CD4-positive, alpha-beta T cell (primary cell): ENCODE measurements at places on chromosomes 1 and 21.
A peak's percentile ranks its signal among the peaks of the same experiment; 100 is the strongest.

GRCh38 chr1:177779166-177779965, 190.5 kb downstream of the SEC16B start:
- H3K4me1 ChIP-seq: no peaks in the 10 kb centered on the region
- H3K27me3 ChIP-seq: no peaks in the 10 kb centered on the region
- no peak overlapping the region for H3K4me3 ChIP-seq
- no peak for DNase-seq
- H3K27ac ChIP-seq: no peak overlapping the region

DNA sequence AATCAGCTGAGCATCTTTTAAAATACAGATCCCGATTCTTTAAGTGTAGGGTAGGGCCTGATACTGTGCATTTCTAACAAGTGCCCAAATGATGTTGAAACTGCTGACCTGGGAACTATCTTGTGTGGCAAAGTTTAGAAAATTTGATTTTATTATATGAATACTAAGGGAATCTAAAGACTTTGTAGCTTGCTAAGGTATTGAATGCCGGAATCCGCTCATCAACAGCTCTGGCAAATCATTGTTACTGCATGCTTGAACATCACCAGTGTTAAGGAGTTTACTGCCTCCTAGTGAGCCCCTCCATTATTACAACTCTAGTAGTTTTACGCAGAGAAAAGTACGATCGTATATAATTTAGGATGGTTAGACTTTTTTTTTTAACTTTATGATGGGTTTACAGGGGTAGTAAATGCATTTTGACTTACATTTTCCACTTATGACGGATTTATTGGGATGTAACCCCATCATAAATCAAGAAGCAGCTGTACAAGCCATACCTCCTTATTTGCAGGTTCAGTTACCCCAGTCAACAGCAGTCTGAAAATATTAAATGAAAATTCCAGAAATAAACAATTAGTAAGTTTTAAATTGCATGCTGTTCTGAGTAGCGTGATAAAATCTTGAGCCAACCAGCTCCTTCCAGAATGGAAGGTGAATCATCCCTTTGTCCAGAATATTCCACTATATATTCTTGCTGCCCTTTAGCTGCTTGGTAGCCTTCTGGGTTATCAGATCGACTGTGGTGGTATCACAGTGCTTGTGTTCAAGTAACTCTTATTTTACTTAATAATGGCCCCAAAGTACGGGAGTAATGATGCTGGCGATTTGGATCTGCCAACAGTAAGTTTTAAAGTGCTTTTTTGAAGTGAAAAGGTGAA, 892 bp downstream of the TYW3 start:
- peaks cover 21% of the 10 kb centered on the region for H3K36me3 ChIP-seq
- DNase-seq: peak; percentile 80
- no peaks in the 10 kb centered on the region for H3K27me3 ChIP-seq
- H3K27ac ChIP-seq: peak overlapping the region; percentile 81
- peak overlapping the region; percentile 90 for H3K4me3 ChIP-seq
- H3K4me1 ChIP-seq: peaks cover 26% of the 10 kb centered on the region

DNA sequence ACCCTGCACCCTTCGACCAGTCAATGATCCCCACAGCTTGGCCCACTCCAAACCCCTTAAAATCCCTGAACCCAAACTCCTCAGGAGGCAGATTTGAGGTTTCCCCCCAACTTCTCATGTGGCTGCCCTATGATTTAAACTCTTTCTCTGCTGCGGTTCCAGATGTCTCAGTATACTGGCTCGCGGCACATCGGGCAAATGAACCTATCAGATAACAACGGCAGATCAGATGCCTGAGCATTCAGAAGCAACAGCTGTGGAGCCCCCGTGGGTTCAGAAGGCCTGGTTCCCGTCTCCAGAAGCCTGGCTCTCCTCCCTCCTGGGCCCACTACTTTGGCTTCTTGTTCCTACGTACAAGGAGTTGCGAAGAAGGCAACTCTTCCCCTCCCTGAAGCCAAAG, 43.3 kb upstream of the H6PD start:
- H3K36me3 ChIP-seq: no peaks in the 10 kb centered on the region
- no peak overlapping the region for H3K4me3 ChIP-seq
- H3K27me3 ChIP-seq: no peaks in the 10 kb centered on the region
- no peak for DNase-seq

- no peaks in the 10 kb centered on the region for H3K36me3 ChIP-seq
- DNase-seq: no peak
- H3K4me3 ChIP-seq: no peak overlapping the region
- no peak overlapping the region for H3K27ac ChIP-seq
- H3K4me1 ChIP-seq: no peaks in the 10 kb centered on the region
Observed at GRCh38 chr21:44738621-44739020, 27.2 kb upstream of the TSPEAR start.

GRCh38 chr1:221849897-221850296, 108.0 kb upstream of the DUSP10 start:
- no peaks in the 10 kb centered on the region for H3K36me3 ChIP-seq
- H3K4me3 ChIP-seq: no peak overlapping the region
- no peak for DNase-seq
- no peaks in the 10 kb centered on the region for H3K27me3 ChIP-seq

GRCh38 chr1:51733793-51734522, 117.1 kb downstream of the OSBPL9 start:
- no peak for DNase-seq
- no peaks in the 10 kb centered on the region for H3K27me3 ChIP-seq
- peaks cover 24% of the 10 kb centered on the region for H3K4me1 ChIP-seq
- no peaks in the 10 kb centered on the region for H3K36me3 ChIP-seq
- no peak overlapping the region for H3K4me3 ChIP-seq
- H3K27ac ChIP-seq: no peak overlapping the region

- no peak overlapping the region for H3K4me3 ChIP-seq
- no peak for DNase-seq
- no peaks in the 10 kb centered on the region for H3K4me1 ChIP-seq
Observed at GRCh38 chr1:6917067-6917466, 131.8 kb downstream of the CAMTA1 start.

DNA sequence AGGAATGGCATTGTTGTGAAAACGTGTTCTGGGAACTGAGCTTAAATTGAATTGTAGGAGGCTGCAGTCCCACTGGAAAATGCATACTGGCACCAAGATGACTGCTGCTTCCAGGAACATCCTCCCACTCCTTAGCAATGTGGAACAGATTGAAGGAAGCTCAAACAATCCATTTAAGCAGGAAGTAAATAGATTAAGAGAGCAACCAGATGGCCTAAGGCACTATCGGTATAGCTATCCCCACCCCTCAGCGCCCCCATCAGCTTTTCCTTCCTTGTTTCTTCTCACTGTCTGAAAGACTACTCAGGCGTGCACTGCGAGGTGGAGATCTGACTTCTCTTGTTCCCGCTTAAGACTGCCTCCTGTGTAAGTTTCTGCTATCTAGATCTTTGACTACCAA, 4.0 kb upstream of the IFI16 start:
- H3K36me3 ChIP-seq: no peaks in the 10 kb centered on the region
- no peak overlapping the region for H3K4me3 ChIP-seq
- H3K27me3 ChIP-seq: no peaks in the 10 kb centered on the region
- peaks cover 15% of the 10 kb centered on the region for H3K4me1 ChIP-seq

- H3K27me3 ChIP-seq: no peaks in the 10 kb centered on the region
- H3K4me1 ChIP-seq: no peaks in the 10 kb centered on the region
- no peak overlapping the region for H3K4me3 ChIP-seq
- H3K27ac ChIP-seq: no peak overlapping the region
- H3K36me3 ChIP-seq: no peaks in the 10 kb centered on the region
- no peak for DNase-seq
Observed at GRCh38 chr1:206878456-206878855, 13.0 kb downstream of the IL20 start.

DNA sequence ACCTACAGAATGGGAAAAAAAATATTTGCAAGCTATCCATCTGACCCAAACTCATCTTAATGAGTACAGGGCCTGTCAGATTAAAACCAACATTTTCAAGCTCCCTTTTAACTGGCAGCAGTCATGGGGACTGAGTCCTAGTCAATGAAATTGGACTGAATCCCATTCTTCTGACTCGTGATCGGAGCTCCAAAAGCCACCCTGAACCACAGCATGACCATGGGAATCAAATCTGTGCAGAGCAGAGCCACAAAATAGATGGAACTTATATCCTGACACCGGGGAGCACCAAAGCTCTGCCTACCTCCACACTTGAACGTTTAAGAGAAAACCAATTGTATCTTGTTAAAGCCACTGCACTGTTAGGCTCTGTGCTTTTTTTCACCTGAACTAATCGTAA, 5.0 kb upstream of the RWDD3 start:
- H3K4me3 ChIP-seq: no peak overlapping the region
- H3K4me1 ChIP-seq: peaks cover 10% of the 10 kb centered on the region
- DNase-seq: no peak
- no peaks in the 10 kb centered on the region for H3K27me3 ChIP-seq

DNA sequence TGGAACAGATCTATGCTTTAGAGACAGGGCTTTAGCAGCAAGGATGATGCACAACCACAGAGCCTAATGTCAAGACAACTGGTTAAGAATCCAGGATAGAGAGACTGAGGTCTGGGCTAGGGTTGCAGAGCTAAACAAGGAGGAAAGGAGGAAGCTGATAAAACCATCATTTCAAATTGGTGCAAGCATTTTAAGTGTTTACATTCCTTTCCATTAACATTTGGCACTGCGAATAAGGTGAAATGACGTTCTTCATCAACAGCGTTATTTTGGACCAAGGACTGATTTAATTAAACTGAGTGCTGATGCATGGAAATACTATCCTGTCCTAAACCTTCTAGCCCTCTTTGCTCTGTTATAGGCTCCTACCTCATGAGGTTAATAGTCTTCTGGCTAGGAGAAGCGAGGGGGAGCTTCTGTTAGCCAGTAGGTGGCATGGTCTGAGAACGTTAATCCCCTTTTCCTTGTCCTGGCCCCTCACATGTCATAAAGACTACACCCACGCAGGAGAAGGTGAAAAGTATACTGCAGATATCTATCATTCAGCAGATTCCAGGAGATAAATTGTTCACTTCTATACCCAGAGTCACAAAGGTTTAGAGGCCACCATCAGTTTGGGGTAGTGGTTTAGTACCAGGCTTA, 7.6 kb upstream of the C1orf21 start:
- H3K27me3 ChIP-seq: peaks cover 8% of the 10 kb centered on the region
- H3K27ac ChIP-seq: no peak overlapping the region
- DNase-seq: no peak

GRCh38 chr1:39849203-39849602, 34.1 kb downstream of the TRIT1 start:
- peaks cover 16% of the 10 kb centered on the region for H3K36me3 ChIP-seq

DNA sequence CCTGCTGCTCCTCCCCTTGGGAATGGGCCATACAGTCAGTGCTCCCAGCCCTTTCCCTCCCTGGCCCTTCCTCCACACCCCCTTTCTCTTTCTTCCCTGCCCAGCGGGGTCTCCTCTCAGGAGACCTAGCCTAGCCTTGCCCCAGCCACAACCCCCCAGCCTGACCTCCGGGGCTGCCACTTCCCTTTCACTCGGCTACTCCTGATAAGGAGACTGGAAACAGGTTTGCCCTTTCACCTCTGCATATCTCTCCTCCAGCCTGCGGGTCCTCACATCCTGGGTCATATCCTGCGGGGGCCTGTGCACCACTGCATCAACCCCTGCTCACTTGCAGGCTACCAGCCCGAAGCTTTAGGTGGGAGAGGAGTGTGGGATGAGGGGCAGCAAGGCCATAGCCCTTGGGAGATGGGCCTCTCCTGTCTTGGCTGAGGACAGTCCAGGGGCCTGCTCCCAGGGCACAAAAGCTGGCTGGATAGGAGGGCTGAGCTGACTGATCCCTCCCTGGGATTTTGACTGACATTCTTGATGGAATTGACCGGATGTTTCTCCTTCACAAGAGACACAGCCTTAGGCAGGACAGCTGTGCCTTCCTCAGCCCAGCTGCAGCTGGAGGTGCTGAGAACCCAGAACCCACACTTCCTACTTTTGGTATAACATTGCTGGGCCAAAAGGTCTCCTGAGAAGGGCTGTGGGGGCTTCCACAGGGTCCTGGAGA, 19.2 kb upstream of the ALX3 start:
- H3K27me3 ChIP-seq: peaks cover 16% of the 10 kb centered on the region
- no peak overlapping the region for H3K27ac ChIP-seq
- H3K36me3 ChIP-seq: no peaks in the 10 kb centered on the region

- no peak for DNase-seq
- H3K4me3 ChIP-seq: no peak overlapping the region
- H3K36me3 ChIP-seq: peaks cover 92% of the 10 kb centered on the region
- H3K27me3 ChIP-seq: no peaks in the 10 kb centered on the region
Observed at GRCh38 chr1:236809148-236809547, 14.1 kb downstream of the MTR start.

DNA sequence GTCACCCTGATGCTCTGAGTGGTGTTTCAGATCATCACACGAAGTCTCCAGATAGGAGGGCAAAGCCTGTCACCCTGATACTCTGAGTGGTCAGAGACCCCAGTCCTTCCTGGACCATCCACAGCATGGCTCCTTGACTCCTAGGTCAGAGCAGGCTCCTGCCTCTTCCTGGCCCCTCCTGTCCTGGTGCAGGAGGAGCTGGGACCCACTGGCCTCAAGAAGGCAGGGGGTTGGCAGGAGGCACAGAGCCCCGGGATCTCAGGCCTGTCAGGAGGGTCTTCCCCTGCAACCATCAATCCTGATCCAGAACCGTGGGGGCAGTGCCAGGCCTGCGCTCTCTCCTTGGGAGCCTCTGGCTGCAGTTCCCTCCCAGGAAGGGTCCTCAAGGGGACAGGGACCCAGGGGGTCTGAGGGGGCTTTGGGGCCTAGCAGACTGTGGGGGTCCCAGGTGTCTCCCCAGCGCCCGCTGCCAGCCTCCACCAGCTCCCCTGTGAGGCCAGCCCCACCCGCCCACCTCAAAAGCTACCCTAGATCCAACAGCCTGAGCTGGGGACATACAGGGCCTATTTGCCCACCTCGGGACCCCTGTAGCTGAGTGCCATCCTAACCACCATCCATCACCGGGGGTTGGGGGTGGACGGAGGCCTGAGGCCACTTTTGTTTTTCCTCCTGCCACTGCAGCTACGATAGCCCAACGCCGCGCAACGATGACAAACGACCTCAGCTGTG, 27.5 kb downstream of the COL6A1 start:
- no peak for DNase-seq
- no peaks in the 10 kb centered on the region for H3K36me3 ChIP-seq
- H3K4me3 ChIP-seq: no peak overlapping the region
- H3K4me1 ChIP-seq: no peaks in the 10 kb centered on the region
- H3K27ac ChIP-seq: no peak overlapping the region

GRCh38 chr1:37922767-37923550, 23.9 kb downstream of the INPP5B start:
- H3K4me3 ChIP-seq: no peak overlapping the region
- H3K27ac ChIP-seq: no peak overlapping the region
- peaks cover 7% of the 10 kb centered on the region for H3K36me3 ChIP-seq
- H3K27me3 ChIP-seq: no peaks in the 10 kb centered on the region
- peaks cover 33% of the 10 kb centered on the region for H3K4me1 ChIP-seq

- no peaks in the 10 kb centered on the region for H3K27me3 ChIP-seq
- no peak overlapping the region for H3K27ac ChIP-seq
- H3K36me3 ChIP-seq: no peaks in the 10 kb centered on the region
- no peak for DNase-seq
- H3K4me3 ChIP-seq: no peak overlapping the region
Observed at GRCh38 chr1:110291241-110292030, 47.7 kb upstream of the RBM15 start.
